ENCODE measurements at places on chromosomes 6 and 20.

GRCh38 chr20:34983995-34984735 lies 28.5 kb downstream of the MYH7B start:
- DNase-seq, result no peak

GRCh38 chr6:111793711-111794111 lies 79.5 kb downstream of the FYN start:
- DNase-seq, result peak; percentile 41

DNA sequence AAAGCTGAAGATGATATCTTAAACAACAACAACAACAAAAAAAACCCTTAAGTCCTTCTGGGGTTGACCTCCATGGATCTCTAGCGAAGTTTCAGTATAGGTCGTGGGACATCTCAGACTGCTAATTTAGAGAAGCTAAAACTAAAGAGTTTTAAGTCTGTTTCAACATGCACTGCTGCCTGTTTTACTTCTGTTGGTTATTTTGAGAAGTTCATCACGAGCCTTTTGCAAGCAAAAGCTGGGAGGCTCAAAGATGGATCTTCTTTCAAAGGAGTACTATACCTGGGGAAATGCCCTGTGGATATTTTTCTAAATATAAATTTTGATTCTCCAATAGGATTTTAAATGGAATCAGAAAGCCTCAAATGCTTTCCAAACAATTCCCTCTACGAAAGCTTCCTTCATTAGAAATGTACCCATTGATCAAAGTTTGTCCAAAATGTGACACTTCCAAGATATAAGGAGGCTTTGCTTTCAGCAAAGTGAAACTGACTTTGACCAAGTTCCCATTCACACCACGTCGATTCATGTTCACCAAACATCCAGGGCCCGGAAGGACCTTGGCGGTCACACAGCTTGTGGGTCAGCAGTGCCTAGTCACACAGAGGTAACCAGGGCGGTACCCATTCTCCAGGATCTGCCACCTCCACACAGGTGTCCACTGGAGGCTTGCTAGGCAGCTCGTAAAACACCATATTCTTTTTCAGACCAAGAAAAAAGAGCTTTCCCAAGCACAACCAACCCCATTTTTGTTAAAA lies 94.7 kb upstream of the QKI start:
- no peak for DNase-seq

DNA sequence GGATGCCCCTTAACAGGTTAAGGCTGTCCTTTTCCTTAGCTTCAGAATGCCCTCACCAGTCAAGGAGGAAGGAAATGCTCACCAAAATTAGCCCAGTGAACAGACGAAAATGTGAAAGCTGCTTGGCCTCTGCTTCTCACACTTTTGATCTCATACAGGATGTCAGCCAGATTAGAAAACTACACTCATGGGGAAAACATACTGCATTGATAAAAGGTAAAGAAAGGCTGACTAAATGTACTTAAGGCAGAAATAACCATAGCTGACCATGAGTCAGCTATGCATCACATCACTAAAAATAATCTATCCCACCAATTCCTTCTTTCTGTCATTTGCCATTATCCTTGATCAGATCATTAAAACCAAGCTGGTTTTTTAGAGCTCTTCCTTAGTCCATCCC lies 198.4 kb upstream of the TENT5A start:
- DNase-seq, result no peak

- DNase-seq, result no peak
Observed at GRCh38 chr6:141153563-141153962, 979.2 kb upstream of the GJE1 start.

- DNase-seq, result no peak
Observed at GRCh38 chr6:168666699-168667427, 225.9 kb downstream of the SMOC2 start.

DNA sequence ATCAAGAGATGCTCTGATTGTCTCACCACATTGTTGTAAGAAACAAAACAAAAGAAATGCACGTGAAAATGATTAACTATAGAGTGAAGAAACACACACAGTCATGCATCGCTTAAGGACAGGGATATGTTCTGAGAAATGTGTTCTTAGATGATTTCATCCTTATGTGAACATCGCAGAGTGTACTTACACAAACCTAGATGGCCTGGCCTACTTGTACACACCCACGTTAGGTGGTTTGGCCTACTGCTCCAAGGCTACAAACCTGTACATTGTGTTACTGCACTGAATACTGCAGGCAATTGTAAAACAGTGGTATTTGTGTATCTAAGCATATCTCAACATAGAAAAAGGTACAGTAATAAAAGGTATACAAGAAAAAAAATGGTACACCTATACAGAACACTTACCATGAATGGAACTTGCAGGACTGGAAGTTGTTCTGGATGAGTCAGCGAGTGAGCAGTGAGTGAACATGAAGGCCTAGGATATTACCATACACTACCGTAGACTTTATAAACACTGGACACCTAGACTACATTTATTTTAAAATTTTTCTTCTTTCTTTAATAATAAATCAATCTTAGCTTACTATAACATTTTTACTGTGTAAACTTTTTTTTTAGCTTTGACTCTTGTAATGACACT lies 48.6 kb downstream of the FKBP5 start:
- no peak for DNase-seq

DNA sequence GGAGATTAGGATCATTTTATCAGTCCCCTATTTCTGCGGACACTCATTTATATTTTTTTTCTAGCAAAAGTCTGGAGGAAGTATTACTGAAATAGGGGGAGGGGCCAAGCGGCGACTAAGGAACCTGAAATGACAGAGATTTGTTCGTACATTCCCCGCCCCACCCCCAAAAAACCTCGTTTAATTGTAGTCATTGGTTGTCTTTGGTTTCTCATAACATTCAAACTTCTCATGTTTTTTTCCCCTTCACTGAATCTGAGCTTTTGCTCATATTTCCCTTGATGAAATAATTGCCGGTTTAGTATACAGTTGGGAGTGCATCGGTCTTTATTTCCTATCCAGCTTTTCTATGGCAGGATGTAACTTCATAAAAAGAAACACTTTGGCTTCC lies 768 bp upstream of the FYN start:
- peak; percentile 40 for DNase-seq

DNA sequence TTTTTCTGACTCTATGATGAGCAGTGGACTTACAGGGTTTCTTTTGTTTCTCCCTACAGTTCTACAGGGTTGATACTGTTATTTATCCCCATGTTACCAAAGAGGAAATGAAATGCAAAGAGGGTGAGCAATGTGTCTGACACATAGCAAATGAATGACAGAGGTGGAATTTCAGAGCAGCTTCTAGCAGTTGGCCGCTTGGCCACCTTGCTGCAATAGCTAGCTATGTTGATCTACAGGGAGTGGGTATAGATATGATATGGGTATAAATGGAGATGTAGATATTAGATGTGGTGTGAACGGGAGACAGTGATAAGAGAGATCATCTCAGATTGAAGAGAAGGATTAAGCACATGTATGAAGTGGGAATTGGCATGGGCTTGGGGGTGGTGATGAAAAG lies 10.9 kb upstream of the SLC22A3 start:
- no peak for DNase-seq

DNA sequence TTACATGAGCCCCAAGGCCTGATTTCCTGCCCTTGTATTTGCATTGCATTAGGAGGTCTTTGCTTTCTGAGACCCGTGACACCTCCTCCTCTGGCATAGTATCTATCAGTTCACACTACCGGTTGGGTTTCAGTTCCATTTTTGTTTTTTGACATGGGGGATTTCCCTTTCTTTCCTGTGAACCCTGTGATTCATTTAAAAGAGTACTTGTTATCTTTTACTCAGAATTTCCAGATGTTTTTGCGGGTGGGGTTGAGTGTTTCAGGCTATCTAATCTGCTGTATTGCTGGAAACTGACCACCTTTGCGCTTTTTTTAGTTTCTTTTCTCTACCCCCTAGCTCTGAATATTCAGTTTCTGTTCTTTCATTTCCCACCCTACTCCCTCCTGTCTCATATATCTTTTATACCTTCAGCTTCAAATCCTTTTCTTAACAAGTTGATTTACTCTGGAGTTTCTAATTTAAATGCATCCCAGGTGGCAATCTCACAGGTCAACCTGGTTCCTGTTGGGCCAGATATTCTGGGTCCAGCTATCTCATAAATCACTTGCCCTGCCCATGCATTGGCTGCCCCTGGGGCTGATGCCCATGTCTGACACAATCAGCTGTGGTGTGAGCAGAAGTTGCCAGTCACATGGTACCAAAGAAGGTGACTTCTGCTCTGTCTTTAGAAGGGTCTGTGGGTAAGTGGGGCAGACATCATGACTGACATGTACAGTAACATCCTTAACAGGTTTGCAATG lies 14.3 kb upstream of the NCOA3 start:
- DNase-seq, result peak; percentile 40

DNA sequence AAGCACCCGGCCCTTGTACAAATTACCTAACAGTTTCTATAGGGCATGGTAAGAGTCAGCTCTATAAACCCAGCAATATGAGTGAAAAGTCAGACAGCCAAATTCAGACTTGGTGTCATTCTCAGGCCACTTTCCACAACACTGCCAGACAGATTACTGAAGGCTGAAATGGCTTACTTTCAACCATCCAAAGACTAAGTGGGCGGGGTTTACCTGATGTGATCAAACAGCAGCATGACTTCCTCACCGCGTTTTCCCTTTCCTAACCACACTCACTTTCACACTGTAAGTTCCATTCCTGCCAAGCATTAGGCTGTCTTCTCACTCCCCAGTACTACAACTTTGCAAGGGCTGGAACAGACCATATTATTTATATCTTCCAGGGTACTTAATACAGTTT lies 85.9 kb downstream of the SMLR1 start:
- DNase-seq, result peak; percentile 11

- DNase-seq, result no peak
Observed at GRCh38 chr20:50968289-50968688, 9.7 kb downstream of the MOCS3 start.

- no peak for DNase-seq
Observed at GRCh38 chr6:14280766-14281293, 163.3 kb downstream of the CD83 start.

DNA sequence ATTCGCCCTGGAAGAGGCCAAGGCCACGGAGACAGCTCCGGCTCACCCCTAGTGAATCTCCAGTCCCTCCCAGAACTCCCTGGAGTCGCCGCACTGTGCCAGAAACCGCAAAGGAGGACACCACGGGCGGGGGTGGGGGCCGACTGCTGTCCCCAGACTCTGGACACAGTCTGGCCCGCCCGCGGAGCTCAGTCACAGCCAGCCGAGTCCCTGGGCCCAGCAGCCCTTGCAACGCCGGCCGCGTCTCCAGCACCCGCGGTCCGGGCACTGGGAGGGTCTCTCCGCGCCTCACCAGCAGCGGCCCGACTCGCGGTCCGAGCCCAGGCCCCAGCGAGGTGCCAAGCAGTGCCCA lies 518 bp downstream of the PEX6 start:
- DNase-seq, result no peak

DNA sequence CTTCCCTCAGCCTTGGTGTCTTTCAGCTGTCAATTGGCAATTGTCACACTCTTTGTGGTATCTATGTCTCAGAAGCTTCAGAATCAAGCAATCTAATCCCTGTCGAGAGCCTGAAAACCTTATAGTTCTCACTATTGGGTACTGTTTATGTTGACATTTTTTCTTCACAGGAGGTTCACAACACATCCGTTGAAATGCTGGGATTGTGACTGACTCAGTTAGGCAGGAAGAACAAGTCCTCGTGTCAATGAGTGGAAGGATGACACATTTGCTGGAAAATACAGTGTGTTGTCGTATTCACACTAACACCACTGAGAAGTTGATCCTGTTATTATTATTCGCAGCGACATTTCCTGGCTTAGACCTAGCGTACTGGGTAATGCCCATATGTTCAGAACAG lies 163.9 kb upstream of the CITED2 start:
- DNase-seq, result no peak

DNA sequence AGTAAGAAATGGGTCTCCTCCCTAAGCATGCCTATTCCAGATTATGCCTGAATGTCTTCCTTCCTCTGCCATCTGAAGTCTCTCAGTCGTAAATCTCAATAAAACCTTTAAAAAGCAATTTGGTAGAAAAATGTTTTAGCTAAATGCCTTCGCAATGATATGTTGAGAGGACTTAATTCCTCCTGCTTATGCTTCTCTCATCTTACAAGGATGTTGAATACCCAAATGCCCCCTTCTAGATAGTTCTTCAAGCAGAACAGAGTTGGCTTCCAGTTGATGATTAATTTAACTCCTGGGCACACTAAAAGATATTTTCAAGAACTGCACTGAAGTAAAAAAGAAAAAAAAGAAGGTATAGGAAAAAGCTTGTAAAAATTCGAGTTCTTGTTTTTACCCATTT lies 275.0 kb upstream of the SPTLC3 start:
- no peak for DNase-seq

DNA sequence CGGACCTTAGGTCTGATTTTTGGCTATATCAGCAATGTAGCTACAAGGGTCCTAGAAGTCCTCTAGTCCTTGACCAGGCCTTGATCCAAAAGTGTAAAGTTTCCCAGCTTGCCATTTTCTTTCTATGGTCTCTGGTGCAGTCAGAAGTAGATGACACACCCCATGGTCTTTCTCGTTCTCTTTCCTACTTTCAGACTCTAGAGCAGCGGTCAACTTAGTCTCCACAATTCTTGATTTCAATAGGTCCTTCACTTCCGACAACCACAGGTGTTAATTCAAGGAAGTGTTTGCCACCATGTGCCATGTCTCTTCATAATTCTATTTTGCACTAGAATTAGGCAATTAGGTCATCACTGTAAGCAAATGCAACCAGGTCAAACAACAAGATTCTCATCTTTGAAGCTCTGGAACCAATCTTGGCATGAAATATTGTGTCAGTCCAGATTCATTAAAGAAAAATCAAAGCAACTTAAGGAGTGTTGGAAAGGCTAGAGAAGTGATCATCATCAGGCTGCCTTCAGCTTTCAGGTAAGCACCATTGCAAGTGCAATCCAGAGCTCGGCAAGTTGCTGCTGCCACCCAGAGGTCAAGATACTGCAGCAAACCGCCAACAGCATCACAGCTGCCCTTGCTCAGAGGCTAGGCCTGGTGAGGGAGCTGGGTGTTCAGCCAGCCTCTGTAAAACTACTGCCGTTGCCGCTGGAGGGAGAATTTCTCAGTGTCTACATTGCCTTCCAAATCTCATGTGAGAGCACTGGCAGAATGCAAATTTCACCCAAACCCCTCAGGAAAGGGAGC lies 5.6 kb upstream of the SYNE1 start:
- DNase-seq, result no peak

DNA sequence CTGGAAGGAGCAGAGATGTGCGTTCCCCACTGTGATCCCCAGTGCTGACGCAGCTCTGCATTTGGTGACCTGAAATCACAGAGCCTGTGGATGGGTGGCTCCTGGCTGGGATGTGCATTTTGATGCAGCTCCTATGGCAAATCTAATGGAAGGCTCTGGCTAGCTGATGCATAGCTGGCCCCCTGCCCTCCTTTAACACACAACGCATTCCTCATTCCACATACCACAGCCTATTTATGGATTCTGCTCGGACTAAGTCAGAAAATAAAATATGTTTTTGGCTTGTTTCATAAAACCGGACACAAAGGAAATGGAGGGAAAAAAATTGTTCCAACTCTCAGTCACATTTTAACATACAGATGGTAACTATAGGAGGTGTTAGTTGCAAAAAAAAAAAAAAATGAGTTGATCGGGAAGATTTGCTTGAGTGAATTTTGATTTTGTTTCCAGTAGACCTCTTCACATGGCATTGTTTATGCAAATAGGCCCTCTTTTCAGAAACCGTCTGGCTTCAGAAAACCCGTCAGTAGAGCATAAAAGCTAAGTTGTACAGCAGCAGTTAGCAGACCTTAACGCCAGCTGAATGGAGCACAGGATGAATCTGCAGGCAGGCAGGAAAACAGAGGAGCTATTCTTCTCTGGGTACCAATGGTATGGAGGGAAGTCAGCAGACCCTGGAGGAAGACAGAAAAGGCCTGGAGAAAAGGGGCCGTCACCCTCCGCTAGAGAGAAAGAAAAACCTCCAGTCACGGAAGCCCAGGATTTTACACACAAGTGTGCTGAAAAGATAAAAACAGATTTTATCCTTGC lies 215.4 kb downstream of the HDGFL1 start:
- no peak for DNase-seq

Measured in stimulated activated CD4-positive, alpha-beta T cell treated with anti-CD3 and anti-CD28 coated beads, TNF-alpha, amount 100 ng/mL, for 24 hours (primary cell).